Prostate gland (tissue), 2 donors: ENCODE measurements at places on chromosomes 1 and 21.

GRCh38 chr21:46185716-46186115 lies 1.5 kb upstream of the SPATC1L start:
- DNase-seq: no peak

DNA sequence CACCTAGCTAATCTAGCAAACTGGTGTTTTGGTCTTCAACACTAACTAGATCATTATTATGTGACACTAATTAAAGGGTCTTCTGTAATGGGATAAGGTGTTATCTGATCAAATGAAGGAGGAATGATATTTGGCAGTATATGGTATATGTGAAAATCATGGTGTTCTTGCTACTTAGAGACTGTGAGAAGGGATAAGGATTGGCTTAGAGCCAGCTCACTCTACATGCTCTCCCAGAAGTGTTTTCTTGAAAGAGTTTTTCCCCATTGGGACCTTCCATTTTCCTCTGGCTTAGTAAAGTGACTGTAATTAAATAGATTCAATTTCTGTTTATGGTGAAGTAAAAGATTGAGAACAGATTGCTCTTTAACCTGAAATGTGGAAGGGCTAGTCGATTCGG lies 71.2 kb upstream of the RGL1 start:
- DNase-seq: no peak

DNA sequence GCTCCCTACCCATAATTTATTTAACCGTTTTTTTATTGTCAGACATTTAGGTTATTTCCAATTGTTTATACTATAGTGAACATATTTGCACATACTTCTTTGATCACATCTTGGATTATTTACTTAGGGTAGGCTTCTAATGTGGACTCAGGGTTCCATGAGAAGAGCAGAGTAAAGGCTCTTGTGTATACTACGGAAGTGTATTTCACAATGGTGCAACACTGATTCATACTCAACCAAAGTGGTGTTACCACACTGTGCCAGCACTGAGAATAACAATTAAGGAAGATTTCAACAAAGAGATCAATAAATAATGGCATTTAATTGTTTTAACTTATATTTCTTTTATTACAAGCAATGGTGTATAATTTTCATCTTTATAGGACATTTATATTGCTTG lies 251.2 kb downstream of the ZNF326 start:
- DNase-seq: no peak

DNA sequence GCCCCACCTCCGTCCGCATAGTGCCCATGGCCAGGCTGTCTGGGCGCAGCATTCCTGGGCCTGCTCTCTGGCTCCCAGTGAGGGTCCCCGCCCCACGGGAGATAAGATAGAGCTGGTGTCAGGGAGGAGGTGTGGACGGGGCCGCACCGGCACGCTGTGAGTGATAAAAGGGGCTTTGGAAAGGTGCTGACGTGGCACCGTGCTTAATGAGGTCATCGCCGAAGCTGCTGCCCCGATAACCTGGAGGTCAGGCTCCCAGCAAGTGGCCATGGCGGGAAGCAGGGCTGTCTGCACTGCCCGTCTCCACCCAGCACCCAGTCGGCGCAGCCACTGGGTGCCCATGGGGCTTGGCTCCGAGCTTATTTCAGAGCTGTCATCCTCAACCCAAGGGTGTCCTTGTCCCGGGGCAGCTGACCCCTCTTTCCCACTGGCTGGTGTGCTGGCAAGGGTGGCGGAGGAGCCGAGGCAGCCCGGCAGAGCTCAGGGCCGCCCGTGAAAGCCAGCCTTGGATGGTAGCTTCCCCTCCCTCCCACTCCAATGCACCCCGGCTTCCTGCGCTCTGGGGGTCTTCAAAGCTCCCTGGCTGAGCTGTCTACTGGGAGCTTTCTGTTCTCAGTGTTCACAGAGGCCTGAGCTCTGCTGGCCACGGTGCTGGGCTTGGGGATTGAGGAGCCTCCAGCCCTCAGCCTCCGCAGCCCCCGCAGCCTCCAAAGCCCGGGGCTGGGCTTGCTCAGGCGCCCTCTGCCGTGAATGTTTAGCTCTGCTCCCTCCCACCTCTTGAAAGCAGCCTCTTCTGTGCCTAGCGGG lies 105.1 kb upstream of the ARHGEF16 start:
- no peak for DNase-seq

DNA sequence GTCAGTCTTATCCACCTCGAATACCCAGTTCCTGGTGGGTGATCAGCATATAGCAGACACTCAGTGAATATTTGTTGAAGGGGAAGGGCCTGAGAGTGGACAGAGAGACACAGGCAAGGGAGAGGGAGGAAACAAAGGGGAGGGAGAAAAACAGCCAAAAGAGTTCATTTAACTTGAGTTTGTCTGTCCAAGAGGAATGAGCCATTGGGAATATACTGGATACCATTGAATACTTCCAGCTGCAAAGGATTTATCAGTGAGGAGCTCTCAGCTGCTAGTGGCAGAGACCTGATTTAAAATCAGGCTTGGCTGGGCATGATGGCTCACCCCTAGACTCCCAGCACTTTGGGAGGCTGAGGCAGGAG lies 11.5 kb upstream of the BGLAP start:
- DNase-seq: no peak

GRCh38 chr1:240888039-240888786 lies 276.3 kb upstream of the GREM2 start:
- no peak for DNase-seq

DNA sequence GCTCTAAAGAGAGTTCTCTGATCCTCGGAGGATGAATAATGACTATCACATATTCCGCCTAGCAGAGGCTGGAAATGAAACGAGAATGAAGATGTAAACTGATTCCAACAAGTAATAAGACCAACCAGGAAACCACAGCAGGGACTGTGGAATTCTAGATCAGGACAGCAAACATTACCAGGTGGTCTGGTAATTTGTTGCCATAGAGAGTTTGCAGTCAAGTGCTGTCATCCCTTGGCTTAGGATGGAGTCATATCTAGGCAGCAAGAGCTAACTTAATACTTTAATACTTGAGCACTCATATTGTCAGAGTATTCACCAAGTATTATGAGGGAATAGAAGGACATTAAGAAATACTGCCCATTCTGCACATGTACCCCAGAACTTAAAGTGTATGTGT lies 45.1 kb upstream of the MUTYH start:
- DNase-seq: no peak

DNA sequence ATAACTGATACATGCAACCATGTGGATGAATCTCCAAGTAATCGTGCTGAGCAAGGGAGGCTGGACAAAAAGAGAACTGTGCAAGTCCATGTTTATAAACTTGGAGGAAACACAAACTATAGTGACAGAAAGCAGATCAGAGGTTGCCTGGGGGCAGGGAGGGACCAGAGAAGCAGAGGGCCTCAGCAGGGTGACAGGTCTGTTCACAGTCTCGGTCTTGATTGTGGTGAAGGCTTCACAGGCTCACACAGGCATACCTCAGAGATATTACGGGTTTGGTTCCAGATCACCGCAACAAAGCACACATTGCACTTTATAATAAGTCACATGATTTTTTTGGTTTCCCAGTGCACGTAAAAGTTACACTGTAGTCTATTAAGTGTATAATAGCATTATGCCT lies 28.5 kb downstream of the ACOT7 start:
- no peak for DNase-seq

DNA sequence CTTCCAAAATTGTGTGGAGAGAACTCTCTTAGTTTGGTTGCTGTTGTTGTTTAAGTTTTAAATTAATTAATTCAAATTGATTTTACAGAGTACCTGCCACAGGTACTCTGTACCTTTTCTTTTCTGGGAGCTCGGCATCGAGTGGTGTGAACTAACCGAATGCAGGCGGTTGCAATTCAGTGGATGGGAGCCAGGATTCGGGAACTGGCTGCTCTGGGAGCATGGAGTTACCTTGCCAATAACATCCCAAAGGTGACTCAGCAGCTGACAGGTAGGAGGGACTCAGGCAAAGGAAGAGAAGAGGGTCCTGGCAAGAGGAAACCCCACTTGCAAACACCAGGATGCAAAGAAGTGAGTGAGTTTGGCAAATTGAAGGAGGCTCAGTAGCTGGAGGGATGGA lies 24.7 kb upstream of the KANK4 start:
- DNase-seq: peak; percentile 32

GRCh38 chr1:203055161-203055799 lies 29.0 kb downstream of the PPFIA4 start:
- no peak for DNase-seq

DNA sequence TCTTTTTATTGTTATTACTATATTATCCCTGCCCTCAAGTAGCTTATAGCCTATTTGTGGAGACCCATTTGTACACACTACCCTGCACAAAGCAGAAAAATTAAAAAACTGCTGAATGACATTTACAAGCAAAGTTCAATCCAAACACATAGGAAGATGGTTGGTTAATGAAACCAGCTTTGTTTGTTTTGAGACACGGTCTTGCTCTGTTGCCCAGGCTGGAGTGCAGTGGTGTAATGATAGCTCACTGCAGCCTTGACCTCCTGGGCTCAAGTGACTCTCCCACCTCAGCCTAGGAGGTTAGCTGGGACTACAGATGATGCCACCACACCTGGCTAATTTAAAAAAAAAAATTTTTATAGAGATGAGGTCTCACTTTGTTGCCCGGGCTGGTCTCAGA lies 31.6 kb downstream of the TGFB2 start:
- DNase-seq: no peak

DNA sequence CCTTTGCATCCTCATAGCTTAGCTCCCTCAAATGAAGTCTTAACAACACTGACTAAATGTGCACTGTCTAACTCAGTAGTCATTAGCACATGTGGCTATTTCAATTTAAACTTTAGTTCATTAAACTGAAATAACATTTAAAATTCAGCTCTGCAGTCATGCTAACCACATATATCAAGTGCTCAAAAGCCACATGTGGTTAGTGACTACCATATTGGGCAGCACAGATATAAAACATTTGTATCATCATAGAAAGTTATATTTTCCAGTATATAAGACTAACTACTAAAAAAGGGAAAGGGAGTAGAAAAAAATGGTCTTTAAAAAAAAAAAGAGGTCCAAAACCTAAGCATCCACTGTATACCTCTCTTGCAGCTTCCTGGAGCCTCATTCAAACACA lies 64.1 kb downstream of the SETD4 start:
- no peak for DNase-seq

- DNase-seq: no peak
Measured at GRCh38 chr1:113903501-113904292, 902 bp downstream of the AP4B1 start.

DNA sequence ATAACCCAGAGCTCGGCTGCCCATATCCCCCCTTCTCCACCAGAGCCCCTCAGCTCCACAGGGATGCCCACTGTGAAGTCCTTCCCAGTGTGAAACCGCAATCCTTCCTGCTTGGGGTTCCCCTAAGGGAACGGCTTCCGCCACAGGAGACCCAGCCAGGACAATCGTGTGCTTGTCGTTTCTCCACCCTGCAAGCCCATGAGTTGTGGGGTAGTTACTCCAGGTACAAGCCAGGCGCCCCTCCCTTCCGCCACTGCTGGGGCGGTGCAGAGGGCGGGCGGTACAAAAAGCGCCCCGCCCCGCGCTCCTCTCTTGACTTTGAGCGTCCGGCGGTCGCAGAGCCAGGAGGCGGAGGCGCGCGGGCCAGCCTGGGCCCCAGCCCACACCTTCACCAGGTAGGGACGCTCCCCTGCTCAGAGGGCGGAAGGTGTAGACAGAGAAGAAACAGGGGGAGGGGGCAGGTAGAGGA lies at the start of gene TINAGL1:
TSS of gene TINAGL1 (plus strand) at position 315 of the 469 bp plus-strand sequence. CDS start 634 bp downstream, outside the sequence.
- DNase-seq: peak; percentile 85

DNA sequence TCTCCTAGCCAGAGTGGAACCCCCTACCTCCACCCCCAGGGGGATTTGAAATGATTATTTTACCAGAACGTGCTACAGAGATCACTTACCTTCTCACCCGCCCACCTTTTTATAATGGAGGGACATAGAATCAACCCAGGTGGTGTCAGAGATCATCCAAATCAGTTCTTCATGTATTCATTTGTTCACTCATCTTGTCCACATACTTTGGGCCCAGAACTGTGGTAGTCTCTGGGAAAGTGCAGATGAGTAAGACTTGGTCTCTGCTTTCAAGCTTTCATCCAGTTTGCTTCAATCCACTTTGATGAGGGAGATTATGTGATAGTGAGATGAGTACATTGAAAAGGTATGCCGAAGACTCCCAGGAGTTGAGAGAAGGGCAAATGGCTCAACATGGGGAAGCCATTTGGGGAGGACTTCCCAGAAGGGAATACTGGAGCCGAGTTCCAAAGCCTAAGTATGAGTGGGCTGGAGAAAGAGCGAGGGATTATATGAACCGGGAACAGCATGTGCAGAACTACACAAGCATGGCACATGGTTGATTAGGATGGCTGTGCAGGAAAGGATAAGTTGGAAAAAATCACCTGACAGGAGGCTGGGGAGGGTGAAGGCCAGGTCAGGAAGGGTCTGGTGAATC lies 1.9 kb downstream of the FGGY start:
- DNase-seq: no peak

GRCh38 chr1:37660664-37661063 lies 26.0 kb upstream of the RSPO1 start:
- DNase-seq: no peak

GRCh38 chr1:110035236-110035752 lies 870 bp downstream of the STRIP1 start:
- DNase-seq: no peak

- no peak for DNase-seq
Measured at GRCh38 chr1:163747261-163747660, 425.5 kb downstream of the NUF2 start.

DNA sequence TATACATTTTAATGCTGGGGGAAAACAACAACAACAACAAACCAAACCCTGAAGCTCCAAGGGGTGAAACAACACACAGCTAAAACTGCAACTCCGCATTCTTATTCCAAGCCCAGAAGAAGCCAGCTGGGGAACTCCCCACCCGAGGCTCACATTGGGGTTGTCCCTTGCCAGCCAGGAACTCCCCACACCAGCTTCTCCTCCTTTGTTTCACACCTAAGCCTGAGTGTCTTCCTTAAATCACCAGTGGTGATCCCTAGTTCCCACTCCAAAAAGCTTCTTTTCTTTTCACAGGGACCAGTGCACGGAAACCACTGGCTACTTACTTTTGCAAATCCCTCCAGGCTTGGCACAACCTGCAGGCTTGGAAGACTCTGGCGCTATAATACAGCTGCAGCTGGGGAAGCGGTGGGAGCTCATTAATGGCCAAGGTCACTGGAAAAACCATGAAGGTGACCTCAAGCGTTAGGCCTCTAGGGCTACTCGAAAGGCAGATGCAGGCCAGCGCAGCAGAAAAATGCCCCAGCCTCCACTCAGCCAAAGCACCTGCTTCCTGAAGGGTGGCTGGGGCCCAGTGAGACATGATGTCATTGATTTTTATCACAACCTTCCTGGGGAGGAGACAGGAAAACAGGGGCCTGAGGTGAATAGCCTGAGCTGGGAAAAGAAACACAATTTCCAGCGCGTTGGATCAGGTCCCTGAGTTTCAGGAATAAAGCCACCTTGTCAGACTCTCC lies 40.1 kb downstream of the TLR5 start:
- DNase-seq: no peak
